Large intestine (tissue), 12 donors: ENCODE measurements at places on chromosomes 2 and 18.

- DNase-seq = no peak
These were observed 259.5 kb downstream of the EPHA4 start for GRCh38 chr2:221312634-221313033.

GRCh38 chr18:50008306-50008705, 186.6 kb downstream of the MYO5B start:
- DNase-seq = no peak

- DNase-seq = no peak
These were observed 799.7 kb downstream of the LRP1B start for GRCh38 chr2:141331127-141331526.

DNA sequence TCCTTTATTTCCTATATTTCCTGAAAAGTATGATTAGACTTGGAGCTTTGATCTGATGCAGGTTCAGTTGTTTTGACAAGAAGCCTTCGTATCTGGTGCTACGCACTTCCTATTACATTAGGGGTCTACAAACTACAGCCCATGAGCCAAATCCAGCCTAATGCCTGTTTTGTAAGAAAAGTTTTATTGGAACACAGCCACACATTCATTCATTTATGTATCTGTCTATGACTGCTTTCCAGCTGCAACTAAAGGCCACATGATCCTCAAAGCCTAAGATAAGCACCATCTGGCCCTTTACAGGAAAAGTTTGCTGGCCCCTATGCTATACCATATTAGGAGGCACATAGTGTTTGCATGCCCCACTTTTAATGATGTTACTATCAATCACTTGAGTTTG, 26.0 kb downstream of the EIF2AK3 start:
- DNase-seq = peak; percentile 22

DNA sequence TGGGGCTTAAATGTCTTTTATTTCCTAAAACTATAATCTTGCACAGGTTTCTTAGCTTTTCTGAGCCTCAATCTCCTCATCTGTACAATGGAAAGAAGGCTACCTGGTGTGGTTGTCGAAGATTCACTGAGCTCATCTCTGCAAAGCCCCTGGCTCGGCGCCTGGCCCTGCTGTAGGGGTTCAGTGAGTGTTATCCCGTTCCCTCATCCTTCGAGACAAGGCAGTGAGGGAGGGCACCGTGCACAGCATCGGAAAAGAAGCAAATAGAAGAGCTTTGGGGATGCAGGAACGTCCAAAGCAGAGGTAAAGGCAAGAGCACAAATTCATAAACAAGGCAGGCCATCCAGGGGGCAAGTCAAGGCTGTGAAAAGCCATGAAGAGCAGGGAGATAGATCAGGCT, 41.2 kb upstream of the ATG16L1 start:
- DNase-seq = no peak

DNA sequence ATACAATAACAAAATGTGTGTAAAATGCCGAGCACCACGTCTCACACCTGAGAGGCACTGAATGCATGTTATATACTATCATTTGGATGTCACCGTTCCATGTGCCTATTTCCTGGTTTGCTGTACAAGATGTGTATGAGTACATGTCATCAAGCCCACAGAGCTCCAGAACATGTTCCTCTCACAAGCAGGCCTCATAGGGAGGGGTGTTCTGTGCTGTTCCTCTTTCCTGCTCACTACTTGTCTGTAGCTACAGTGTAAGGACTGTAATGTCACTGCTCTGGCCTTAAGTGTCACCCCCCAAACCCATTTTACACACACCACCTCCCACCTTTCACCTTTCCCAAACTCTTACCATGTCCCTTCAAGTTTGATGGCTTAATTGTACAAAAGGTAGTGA, 1.8 kb downstream of the AFF3 start:
- no peak for DNase-seq

- no peak for DNase-seq
These were observed 47.1 kb downstream of the SPTBN1 start for GRCh38 chr2:54503192-54503591.

- no peak for DNase-seq
These were observed 565.3 kb upstream of the CRIM1 start for GRCh38 chr2:35790292-35790691.

DNA sequence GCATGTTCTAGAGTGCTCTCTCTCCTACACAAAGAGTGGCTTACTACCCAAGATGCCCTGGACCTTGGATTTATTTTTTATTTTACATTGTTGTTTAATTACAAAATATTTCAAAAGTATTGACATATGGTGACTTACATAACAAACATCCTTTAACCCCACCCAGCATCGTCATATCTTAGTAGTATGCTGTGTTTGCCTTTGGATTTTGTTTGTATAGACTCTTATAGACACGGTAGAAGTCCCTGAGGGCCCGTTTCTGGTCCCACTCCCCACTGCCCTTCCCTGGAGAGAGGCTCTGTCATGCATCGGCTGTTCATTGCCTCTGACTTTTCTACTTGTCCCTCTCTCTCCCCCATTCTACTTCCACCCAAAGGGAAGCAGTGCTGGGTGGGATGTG, 112.0 kb downstream of the ZBTB7C start:
- no peak for DNase-seq

DNA sequence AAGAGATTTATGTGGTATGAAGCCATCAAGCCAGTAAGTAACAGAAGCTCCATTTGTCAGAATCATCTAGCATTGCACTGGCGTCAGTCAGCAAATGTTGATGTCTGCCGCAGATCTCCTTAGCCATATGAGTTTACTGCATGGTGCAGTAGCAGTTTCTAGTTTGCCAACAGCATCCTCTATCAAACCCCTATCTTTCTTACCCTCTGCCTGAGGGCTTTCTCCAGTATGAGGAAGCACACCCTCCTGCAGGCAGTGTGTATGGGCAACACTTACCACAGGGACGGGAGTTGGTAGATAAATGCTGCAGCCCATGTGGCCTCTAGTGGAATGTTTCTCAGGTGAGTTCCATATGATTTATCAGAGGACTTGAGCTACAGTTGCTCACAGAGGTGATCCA, 63.7 kb downstream of the EFEMP1 start:
- DNase-seq = no peak
